ENCODE measurements at places on chromosomes 2 and 18.

DNA sequence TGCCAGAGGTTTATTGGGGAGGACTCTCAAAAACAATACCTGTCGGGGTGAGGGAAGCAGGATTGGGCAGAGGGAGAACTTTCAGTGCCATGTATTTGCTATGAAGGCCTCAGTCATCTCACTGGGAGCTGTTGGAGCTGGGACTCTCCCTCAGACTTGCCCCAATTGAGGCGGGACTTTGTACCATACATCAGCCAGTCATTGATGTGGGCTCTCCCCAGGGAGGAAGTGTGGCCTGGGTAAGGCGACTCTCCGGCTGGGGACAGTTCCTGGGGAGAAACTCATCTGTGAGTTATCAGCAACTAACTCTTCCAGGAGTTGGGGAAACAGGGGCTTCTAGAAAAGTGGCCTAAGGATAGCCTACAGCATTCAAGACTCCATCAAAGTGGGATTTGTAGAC is 66.5 kb downstream of the FTCDNL1 start:
- DNase-seq = no peak

DNA sequence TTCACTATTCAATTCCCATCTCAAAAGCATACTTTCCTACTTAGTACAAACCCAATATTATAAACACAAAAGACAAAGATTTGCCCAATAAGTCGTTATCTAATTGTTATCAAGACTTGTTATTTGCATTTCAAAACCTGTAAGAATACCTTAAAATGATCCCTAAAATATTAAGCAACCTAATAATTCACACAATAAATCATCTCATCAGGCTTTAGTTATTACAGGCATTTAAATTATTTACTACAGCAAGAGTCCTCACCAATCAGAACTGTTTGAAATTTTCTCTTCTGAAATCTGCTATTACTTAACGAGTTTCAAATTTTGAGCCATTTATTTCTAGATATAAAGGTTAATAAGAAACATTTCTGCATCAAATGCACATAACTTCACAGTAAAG is 1.6 kb downstream of the CCDC88A start:
- no peak for DNase-seq

DNA sequence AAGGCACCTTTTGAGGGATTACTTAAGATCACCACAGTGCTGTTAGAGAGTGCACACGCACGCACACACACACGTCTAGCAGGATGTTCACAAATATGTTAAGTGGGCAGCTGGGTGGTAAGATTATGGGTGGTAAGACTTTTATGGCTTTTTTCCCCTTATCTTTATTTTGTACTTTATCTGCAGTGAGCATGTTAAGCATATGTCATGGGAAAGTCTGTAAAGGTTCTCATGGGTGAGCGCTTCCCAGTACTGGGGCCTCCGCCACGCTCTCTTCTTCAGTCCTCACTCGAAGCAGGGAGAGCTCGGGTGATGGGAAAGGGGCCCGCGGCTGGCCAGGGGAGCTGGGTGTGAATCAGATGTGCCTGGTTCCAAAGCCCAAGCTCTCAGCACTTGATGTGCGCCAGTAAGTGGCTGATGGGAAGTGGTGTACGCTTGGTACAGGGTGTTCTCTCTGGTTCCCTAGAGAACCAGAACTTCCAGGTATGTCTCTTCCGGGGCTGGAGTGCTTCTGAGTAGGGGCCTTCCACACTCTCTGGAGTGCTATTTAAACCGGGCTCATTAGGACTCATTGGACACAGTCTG is 83.9 kb upstream of the YWHAQ start:
- peak; percentile 21 for DNase-seq

DNA sequence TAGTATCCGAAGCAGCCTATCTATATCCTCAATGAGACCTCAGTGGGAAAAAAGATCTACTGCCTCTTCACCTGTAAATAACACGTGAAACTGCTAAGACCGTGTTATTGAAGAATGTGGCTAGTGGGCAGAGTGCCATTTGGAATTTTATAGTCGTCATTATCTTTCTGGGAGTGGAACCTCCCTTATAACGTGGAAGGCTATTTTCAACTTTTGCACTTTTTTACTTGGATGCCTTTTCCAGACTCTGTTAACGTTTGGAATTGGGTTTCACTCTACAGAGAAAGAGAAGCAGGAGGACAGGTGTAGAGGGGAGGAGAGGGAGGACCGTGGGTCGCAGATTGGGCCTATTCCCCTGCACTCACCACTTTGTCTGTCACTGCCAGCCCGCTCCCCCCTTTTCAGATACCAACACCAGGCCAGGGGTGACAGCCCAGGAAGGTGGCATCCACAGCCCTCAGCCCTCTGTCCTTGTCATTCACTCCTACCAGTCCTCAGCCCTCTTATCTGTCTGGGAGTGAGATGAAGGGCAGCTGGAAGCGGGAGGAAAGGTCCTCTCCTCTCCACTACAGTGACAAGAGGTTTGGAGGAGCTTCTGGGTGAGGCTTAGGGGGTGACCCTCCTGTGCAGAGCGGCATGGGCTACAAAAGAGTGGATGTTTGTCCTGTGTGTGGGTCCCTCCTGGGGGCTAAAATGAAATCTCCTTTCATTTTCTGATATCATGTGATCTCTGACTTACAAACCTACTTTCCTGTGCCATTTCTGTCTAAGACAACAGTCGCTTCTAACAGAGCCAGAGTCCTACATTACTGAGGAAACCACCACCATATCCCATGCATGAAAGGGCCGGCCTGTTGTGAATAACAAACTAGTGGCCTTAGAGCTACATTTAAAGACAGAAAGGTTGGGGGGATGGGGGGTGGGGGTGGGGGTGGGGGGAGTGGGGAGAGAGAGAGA is 23.9 kb upstream of the CEP68 start:
- no peak for DNase-seq

DNA sequence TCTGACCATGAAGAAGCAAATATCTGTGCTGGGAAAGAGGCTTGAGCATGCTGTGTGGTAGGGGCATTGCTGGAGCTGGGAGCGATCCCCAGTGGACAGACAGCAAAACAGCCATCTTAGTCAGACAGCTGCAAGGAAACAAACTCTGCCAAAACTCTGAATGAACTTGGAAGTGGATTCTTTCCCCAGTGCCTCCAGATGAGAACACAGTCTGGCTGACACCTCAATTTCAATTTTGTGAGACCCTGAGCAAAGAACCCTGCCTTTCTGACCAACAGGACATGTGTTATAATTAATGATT is 23.2 kb upstream of the FAP start:
- DNase-seq = no peak

DNA sequence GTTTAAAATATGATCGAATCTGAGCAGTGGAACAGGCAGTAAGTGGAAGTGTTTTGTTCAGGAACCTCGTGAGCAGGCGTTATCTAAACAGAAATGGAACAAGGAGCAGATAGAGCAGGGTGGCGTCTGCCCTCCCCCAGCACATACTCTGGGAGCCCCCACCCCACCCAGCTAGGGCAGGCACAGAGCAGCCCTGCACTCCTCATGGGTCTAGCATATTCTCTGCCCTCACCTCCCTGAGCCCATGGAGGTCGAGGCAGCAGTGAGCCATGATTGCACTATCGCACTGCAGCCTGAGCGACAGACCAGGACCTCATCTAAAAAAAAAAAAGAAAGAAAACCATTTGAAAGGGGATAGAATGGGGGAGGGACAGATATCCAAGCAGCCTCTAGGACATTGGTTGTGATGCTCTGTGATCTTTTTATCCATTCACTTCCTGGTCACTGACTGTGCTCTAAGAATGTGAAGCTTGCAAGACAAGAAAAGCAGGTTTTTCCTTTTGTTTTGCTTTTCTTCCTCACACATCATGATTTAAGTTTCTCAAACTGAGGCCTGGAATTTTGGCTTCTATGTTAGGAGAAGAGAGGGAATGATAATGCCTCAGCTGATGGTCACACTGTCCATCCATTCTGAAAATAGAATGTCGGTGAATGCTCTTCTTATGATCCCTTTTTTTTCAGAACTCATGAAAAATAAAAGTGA is 3.1 kb downstream of the MLPH start:
- DNase-seq = no peak

GRCh38 chr2:71892896-71893295 is 254.8 kb downstream of the CYP26B1 start:
- DNase-seq = no peak

DNA sequence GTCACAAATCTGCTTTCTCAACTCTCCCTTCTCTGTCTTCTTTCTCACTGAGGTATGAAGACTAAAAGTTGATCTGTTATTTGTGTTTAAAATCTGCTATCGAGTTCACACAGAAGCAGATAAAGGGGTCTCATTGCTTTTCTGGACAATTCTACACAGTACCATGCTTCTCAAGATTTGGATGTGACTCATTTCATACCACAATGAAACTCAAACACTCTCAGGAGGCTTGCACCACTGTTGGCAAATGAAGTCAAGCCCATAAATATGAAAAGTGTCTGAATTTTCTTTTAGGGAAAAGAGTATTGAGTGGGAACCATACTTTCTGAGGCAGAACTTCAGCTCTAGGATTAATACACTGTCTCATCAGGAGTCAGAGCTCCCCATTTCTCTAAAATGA is 274.6 kb upstream of the CYRIA start:
- no peak for DNase-seq
